Midbrain (tissue), 1 donor: ENCODE measurements at places on chromosomes 13 and 19.

- no peak for DNase-seq
Observed at GRCh38 chr13:111530137-111530870, 209.9 kb downstream of the TEX29 start.

GRCh38 chr19:55650602-55651230, 2.7 kb downstream of the CCDC106 start:
- no peak for DNase-seq

GRCh38 chr13:50731400-50731799, 112.1 kb downstream of the DLEU7 start:
- no peak for DNase-seq

DNA sequence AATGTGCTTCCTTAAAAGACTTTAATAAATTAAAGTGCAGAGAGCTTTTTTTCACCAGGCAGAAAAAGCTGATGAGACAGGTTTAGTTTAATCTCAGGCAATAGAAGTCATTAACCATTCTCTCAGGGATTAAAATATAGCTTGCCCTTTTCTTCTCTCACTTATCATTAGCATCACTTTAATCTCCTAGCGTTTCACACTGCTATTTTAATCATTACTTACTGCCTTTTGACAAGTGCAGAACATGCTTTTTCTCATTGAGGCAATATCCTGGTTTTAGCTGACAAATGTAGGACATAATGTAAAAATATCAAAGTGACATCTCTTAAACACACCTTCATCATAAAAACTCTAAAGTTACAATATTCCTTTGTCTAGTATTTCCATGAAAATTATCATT, 94.6 kb downstream of the DACH1 start:
- no peak for DNase-seq
